ENCODE measurements at places on chromosomes 1 and 21.
A peak's percentile ranks its signal among the peaks of the same experiment; 100 is the strongest.

DNA sequence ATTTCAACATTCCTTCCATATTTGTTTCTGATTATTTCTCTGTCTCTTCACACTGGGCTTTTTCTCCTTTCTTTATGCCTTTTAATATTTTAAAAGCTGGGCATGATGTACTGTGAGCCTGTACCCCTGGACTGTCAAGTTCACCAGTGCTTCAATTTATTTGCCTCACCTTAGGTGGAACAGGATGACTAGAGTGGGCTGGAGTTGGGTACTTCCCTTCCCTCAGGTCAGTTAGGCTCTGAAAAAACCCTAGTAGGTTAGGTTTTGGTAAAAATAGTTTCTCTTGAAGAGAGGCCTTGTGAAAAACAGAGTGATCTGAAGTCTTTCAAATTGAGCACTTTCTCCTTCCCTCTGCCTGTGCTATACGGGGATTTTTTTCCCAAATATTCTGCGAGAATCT, 163.0 kb upstream of the LYPLAL1 start:
- no peak for DNase-seq

- peak; percentile 75 for DNase-seq
These were observed 42.5 kb upstream of the IL10 start for GRCh38 chr1:206814716-206815341.

GRCh38 chr1:206498685-206499084, 8.6 kb upstream of the RASSF5 start:
- DNase-seq = no peak

DNA sequence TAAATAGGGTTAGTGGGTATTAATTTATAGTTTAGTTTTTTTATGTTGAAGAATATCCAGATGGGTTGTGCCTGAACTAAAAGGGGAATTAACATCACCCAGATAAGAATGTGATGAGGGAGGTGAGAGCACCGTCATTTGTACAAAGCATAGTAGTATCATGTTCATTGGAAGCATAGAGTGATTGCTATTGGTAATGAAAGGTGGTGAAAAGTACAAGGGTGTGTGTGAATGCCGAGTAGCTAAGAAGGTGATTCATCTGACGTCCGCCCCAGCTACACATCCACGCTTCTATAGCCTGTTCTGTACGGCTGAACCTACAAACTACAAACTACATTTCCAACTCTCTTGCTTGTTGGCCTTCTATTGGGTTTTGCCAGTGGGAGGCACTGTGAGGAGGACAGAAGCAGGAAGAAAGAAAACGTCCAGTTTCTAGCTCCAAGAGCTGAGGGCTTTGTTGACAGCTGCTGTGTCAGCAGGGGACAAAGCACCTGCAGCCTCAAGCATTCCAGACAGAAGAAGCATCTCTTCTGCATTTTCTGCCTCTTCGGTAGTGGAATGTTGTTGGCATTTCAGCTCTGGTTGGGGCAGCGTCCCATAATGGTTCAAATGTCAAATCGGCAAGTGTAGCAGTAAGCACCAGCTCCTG, 404.8 kb downstream of the KCTD3 start:
- no peak for DNase-seq

DNA sequence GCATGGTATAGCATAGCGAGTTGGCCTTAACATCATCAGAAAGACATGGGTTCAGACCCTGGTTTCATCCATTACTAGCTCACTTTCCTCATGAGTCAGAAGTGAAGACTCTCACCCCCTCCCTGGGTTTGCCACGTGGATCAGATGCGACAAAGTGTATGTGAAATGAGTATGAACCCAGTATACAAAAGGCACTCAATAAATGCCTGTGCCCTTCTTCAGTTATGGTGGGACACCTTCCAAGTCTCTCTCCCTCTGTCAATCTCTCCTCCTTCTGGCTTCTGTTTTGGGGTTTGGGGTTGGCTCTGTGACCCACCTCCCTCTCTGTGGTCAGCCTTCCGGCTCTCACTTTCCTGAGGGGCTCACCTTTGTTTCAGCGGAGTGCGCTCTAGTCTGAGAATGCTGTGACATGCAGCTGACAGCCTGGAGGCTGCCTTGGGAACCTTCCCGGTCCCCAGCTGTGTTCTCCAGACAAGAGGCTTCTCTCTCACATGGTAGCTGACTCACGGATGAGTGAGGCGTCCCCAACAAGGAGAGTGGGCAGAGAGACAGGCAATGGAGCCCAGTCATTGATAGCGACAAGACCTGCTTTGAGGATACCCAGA, 155.0 kb upstream of the EDN2 start:
- no peak for DNase-seq

DNA sequence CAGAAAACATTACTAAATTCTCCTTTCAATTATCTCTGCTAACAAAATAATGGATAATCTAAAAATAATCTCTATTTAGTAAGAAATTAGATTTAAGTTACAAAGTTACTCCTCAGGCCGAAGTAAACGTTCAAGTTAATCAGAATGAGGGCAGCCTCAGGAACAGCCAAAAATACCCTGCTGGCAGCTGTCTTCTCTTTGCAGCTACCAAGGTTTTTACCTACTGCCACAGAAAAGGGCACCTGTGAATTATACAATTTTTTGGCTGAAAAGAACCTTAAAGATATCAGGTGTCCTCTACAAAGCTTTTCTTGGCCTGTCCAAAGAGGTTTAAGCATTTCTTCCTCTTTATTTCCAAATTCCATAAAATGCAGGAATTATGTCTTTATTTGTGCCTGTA, 84.4 kb downstream of the AKT3 start:
- no peak for DNase-seq

Measured in NCI-H1092 (cell line).